Fibroblast of skin of back (primary cell): ENCODE measurements at places on chromosomes 16 and 17.
A peak's percentile ranks its signal among the peaks of the same experiment; 100 is the strongest.

GRCh38 chr17:73349138-73349537 is 37.3 kb upstream of the CDC42EP4 start:
- DNase-seq, result no peak

DNA sequence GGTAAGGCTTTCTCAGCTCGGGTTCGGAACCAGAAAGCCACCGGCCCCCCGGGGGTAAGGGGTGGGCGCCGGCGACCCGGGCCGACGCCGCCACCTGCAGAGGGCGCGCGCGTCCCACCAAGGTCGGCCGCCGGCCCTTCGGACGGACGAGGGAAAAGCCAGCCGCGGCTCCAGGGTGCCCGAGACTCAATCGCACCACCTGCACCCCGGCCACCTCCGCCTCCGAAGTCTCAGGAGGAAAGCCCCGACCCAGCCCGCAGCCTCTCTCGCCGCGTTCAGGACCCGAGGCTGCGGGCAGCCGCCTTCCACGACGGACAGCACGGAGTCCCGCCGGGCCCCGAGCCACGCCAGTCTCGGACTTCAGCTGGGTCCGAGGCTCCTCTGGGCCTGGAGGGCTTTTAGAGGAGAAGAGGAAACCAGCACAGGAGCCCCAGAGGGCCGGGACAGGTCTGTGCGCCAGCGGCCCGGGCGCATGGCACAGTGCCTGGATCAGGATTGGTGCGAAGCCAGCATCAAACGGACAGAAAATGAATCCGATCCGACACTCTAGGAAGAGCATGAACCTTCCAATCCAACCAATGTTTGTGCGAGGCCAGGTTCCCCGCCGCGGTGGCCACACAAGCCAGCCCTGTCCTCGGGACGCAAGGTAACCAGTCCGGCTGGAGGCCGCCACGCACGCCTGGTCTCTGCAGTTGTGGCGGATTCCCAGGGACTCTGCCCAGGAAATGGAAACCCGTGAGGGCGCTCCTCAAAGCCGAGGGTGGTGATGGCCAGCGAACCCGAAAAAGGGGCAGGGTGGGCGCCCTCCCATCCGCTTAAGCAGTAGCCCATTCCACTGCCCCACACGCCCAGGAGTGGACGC is 6.7 kb downstream of the CBX8 start:
- no peak for DNase-seq

- peak; percentile 48 for DNase-seq
Observed at GRCh38 chr17:62892870-62893338, 73.1 kb upstream of the TANC2 start.

DNA sequence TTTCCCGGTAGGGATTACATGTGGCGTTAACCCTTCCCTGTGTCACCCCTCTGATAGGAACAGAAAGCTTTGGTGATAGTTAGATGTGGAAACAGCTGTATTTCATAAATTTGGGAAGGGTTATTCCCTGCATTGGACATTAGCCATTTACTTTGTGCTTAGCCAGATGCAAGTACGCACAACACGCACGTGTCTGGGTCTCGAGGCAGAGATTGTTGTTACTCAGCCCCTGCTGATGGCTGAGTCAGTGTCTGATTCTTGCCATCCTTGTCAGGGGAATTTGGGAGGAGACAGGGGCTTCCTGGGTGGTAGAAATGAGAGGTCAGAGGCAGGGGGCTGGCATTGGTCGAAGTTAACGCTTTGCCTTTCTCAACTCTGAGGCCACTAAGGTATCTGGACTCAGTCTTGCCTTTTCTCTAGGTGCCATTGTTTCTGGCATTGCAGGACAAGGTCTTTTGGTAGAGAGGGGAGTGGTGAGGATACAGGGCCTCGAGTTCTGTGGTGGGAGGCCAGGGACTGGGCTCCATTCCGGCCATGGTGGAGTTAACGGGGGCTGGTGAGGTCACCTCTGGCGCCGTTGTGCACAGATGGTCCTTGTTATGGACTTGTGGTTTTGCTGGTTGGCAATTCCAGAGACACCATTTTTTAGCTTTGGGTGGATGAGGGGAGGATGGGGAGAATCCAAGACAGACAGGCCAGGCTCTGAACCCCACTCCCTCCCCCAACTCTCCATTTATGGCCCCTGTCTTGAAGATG is 8.2 kb downstream of the MMP2 start:
- DNase-seq, result peak; percentile 92

GRCh38 chr17:83154311-83155127 is 75.1 kb downstream of the METRNL start:
- DNase-seq, result no peak

GRCh38 chr16:67339453-67339852 is 12.8 kb downstream of the LRRC36 start:
- peak; percentile 21 for DNase-seq

GRCh38 chr17:30212750-30213149 is 22.7 kb downstream of the SLC6A4 start:
- DNase-seq, result no peak

DNA sequence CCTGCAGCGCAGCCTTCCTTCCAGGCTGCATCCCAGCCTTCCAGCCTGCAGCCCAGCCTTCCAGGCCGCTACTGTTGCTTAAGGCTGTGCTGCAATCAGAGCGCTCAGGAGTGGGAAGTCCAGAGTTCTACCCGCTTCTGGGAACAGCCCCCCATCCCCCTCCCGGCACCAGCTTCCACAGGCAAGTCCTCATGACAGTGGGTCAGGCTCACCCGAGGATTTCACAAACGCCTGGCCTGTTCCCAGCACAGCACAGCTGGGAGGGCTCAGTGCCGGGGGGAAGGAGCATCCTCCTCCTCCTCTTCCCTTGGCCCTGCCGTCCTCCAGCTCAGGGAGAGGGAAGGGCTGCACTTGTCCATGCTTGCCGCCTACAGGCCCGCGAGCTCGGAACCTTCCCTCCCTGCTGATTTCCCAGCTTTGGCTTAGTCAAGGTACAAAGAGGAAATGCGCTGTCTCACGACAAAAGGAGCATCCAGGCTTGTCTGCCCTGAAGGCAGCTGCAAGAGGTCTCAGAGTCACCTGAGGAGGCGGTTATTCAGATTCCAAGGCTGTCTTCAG is 8.3 kb downstream of the SOCS3 start:
- DNase-seq, result no peak

DNA sequence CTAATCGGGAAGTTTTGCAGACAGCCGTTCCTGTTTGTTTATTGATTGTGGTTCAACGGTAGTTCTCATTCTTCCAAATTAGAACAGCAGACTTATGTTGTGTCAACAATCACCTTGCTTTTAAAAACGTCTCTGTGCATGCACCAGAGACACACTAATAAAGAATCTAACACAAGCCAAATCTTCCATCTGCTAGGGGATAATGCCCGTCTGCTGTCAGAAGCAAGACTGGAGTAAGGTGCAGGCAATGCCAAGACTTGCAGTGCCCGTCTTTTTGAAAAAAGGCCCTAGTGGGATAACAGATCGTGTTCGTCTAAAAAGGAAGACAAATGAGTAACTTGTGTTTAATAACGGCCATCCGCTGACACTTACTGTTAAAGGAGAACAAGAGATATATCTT is 158.4 kb downstream of the KCNJ2 start:
- DNase-seq, result no peak
